ENCODE measurements at places on chromosomes 16 and 17. TPM values are rescaled to one million over a fixed set of nuclear protein-coding genes. Genes with fewer than 3 reads are reported as not detected.

The HEATR9 gene
- not detected for total RNA-seq

The SAMD14 gene
- 0.68 TPM for total RNA-seq

The KCNAB3 gene
- 7.5 TPM for total RNA-seq

The CLEC10A gene
- 3.3 TPM for total RNA-seq

- peak; percentile 48 for DNase-seq
Measured at GRCh38 chr16:74837056-74837455, 62.4 kb upstream of the FA2H start.

DNA sequence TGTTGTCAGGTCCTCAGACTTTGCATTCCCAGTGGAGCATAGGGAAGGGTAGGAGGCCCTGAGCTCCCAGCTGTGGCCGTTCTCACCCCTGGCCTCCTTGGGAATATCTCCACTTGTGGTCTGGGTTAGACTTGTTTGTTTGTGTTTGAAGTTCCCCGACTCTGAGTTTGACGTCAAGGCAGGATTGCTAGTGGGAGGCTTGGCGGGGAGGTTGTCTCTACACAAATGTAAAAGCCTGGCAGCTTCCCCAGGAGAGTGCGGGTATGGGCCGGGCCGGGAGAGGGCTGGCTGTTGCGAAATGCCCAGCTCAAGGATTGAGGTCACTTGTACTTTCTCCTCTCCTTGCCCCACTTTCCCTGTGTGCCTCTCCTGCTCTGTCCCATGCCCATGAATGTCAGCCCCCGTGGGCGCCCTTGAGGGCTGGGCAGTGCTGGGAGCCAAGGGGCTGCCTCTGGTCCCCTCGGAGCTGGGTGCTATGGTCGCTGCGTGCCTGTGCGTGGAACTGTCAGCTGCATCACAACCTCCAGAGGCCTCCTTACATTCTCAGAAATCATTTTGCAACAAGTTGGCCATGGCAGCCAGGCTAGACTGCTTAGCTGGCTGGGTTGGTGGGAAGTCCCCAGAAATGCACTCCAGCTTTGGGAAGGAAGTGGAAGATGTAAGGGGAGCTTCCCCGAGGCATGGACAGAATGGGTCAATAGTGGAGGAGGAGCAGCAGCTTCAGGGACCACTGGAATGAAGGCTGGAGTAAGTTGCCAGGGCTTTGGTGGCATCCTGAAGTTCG lies 84.3 kb downstream of the KSR1 start:
- DNase-seq: peak; percentile 94

GRCh38 chr17:10649602-10650001 lies 7.5 kb downstream of the MYH3 start:
- DNase-seq: no peak

GRCh38 chr16:66265556-66266141 lies 100.8 kb upstream of the CDH5 start:
- DNase-seq: no peak
